ENCODE measurements at places on chromosomes 1 and 21.

- DNase-seq, result no peak
Observed at GRCh38 chr21:43306911-43307676, 119.8 kb downstream of the SIK1 start.

DNA sequence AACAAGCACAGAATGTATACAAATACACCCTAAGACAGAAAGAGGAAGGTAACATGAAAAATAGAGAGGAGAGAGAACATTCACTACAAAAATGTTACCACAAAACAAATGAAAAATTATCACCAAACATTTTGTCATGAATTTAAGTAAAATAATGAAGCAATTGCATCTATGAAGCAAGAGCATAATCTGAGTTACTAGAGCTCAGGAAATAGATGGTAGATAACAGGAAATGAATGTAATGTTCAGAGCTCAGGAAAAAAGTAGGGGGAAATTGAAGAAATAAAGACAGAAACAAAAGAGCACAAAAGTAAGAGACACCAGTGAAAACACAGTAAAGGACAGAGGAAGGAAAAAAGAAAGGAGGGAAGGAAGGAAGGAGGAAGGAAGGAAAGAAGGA is 19.4 kb downstream of the SEC16B start:
- no peak for DNase-seq

DNA sequence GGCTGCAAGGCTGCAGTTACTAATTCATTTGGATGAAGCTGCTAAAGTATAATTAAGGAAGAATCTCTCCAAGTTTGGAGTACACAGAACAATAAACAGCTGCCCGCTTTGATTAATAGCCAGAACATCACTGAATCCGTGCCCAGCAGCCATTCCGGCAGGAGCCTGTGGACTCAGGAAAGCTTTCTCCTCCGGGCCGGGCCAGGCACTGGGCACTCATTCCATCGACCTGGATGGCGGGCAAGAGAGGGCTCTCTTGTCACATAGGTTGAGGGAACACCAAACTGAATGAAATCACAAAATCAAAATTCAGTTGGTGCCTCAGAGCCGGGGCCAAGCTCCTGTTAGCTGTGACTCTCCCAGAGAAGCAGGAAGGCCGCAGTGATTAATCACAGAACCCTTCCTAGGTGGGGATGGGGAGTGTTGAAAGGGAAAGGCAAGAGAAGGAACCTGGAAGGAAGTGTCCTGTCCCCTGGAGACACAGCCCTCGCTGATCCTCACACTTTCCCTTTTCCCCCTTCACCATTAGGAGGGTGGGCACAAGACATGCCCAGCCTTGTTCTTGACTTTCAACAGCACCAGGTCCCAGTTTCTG is 306.7 kb downstream of the NPHP4 start:
- DNase-seq, result peak; percentile 85

GRCh38 chr1:154769193-154769895 is 100.7 kb downstream of the KCNN3 start:
- DNase-seq, result peak; percentile 26

DNA sequence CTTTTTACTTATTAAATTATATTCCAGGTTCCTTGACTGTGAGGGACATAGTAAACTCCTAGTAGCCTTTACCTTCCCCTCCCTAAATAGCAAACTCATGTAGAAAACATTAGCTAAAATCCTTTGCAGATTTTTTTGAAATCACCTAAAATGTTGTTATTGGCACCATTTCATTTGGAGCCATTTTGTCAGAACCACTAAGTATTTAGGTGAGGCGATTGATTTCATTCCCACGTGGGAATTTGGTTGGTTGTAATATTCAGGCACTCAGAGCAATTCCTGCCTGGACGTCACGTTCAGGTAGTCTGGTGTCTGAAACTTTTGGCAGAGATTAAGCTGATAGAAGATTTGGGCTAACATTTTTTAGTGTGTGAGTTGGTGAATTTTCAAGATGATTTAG is 84.3 kb downstream of the CAMTA1 start:
- DNase-seq, result no peak

DNA sequence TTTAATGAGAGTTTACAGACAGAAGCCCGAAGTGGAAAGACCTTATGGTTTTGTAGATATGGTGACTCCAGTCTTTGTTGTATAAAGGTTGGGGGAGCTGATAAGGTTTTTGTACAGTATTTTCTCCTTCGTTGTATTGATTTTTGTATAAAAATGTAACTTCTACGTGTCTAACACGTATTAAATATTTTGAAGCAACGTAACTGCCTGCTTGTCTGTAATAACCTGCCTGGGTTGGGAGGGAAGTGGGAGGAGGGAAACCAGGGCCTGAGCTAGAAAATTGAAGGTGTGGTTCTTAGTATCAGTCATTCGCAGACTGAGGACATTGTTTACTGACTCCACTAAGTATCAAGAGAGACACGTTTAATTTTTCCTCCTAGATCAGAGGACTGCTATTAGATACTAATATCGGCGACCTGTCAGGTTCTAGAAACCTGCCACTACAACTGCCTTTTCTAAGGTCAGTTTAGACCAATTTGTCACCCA is 2.2 kb downstream of the IER5 start:
- no peak for DNase-seq

DNA sequence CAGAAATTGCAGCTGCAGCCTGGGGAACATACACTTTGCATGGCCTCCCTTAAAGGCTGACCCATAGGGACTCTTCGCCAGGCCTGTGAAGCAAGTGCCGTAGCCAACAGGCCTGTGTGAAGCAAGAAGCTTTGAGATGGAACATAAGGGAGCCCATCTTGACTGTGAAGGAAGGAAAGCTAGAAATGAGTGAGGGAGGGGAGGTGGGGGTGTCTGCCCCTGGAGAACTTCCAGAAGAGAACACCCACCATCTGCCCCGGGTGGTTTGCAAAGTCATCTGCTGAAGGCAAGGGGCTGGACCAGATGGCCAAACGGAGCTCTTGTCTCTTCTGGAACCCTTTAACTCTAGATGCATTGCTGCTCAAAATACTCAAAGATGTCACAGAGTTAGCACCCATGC is 103.3 kb upstream of the GRIK3 start:
- no peak for DNase-seq

- DNase-seq, result no peak
Observed at GRCh38 chr21:34520281-34520680, 8.3 kb upstream of the KCNE1 start.
